Kidney epithelial cell (primary cell): ENCODE measurements at places on chromosomes 11 and 22. TPM values are rescaled to one million over a fixed set of nuclear protein-coding genes. Genes with fewer than 3 reads are reported as not detected.

C11orf91 gene
- not detected in 2 replicates for total RNA-seq

POU2AF3 gene
- 0.25 TPM in 1 of 2 replicates, not detected in the other for total RNA-seq

MOGAT2 gene
- total RNA-seq = not detected in 2 replicates

- DNase-seq = no peak
These were observed 25.2 kb downstream of the GTF2H1 start for GRCh38 chr11:18347471-18348125.

GRCh38 chr11:554428-555226, 5.9 kb downstream of the LMNTD2 start:
- DNase-seq = no peak

GRCh38 chr11:2561696-2562581, 117.1 kb downstream of the KCNQ1 start:
- DNase-seq = no peak

GRCh38 chr11:64130618-64131017, 35.3 kb downstream of the MACROD1 start:
- no peak for DNase-seq

GRCh38 chr11:69355346-69355940, 61.5 kb downstream of the MYEOV start:
- no peak for DNase-seq

DNA sequence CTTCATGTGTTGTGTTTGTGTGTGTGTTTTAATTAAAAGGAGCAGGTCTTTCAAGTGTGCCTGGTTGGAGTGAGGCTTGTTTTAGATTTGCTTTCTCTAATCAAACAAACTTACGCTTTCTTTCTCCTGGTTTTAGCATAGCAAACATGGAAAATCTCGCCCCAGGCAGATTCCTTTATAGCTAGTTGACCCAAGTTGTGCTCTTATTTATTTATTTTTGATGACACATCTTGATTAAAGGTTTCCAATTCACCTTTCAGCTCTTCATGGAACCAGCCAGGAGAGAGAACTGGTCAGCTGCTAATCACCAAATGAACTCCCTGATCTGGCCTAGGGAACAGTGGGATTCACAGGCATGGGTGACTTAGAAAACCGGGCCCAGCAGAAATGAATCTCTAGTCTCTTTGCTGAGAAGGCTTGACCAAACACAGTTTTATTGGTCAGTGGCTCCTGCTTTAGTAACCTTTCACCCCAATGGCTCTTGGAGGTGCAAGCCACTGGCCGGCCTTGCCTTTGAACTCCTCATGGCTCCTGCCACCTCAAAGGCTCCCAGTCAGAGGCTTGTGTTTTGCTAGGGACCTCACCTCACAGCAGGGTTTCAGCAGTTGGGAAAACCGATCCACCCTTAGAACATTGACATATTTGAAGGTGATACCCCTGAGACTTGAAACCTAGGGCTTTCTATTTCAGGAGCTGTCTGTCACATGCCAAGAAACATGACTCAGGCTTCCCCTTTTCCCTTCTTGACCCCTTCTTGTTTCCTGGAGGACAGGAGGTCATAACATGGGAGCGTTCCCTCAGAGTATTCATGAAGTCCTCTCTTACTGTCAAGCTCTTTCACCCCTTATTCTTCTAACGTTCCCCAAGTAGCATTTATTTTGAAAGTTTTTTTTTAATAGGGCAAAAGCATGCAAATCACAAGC, 48.8 kb downstream of the EXT2 start:
- DNase-seq = no peak

DNA sequence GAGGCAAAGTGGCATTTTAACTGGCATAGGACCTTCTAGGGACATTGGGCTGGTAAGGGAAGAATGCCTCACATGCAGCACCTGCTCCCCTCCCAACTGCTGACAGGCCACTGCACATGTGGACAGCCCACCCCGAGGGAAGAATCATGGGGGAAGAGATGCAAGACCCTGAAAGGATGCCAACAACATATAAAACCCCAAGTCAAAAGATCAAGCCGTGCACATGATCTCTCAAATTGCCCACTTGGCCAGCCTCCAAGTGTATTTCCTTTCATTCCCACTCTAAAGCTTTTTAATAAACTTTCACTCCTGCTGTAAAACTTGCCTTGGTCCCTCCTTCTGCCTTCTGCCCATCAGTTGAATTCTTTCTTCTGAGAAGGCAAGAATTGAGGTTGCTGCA, 947.8 kb upstream of the CCDC90B start:
- DNase-seq = no peak

GRCh38 chr11:15720460-15720859, 605.7 kb downstream of the INSC start:
- DNase-seq = no peak

GRCh38 chr11:8808226-8808585, 102.8 kb upstream of the AKIP1 start:
- no peak for DNase-seq

GRCh38 chr11:75325713-75326438, 25.6 kb downstream of the ARRB1 start:
- peak; percentile 70 for DNase-seq

- no peak for DNase-seq
These were observed 7.4 kb downstream of the EHD1 start for GRCh38 chr11:64870893-64871466.

- no peak for DNase-seq
These were observed 15.9 kb upstream of the LRRC32 start for GRCh38 chr11:76686261-76687079.

- no peak for DNase-seq
These were observed 66.1 kb downstream of the FAM76B start for GRCh38 chr11:95723361-95723942.

- DNase-seq = no peak
These were observed 99.4 kb downstream of the SWAP70 start for GRCh38 chr11:9763301-9763700.
